ENCODE measurements at places on chromosomes 2 and 18.

GRCh38 chr2:238256594-238257104 lies 16.8 kb upstream of the HES6 start:
- DNase-seq, result peak; percentile 91

GRCh38 chr18:41353777-41354528 lies 601.1 kb upstream of the PIK3C3 start:
- DNase-seq, result peak; percentile 76

DNA sequence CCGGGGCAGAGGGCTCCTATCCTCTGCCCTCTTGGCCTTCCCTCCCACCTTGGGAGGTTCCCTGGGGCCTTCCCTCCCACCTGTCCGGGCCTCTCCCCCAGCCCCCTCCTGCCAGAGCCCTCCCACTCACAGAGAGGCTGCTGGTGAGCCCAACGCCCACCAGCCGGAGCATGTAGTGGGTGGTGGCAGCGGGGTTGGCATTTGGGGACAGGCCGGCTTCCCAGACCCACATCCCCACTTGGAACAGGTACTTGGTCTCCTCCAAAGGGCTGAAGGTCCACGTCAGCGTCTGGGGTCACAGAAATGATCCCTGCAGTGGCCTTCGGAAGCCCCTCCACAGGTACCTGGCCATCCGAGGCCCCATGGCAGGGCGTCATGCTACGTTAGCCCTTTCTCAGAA lies 19.3 kb downstream of the CFAP65 start:
- DNase-seq, result no peak

DNA sequence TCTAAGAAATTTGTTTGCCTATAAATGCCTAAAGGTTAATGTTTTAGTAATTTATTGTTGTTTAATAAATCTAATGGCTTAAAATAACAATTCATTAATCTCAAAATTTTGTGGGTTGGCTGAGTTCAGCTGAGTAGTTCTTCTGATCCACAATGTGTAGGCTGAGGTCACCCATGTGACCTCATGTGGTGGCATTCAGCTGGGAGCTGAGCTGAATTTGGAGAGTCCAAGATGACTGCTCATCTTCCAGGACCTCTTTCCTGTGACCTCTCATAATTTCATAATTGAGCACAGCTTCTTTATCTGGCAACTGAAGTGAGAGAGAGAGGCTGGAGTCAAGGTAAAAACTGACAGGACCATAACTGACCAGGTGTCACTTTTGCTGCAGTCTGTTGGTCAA lies 132.4 kb downstream of the TXNL1 start:
- no peak for DNase-seq

DNA sequence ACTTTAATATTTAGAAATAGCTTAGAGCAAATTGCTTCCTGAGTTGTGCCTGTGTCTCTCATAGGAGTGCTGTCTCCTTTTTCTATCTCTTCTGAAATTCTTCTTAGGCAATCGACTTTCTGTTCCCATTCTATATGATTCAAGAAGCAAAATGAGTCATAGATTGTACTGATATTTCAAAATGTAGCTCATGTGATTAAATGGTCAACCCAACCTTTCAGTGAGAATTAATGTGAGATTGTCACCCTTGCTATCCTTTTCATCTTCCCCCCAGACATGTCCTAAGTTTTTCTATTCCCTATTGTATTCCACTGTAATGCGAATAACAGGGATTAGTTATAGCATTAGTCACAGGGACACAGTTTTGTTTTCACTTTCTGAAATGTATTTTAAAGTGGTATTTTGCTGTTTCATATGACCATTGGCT lies 413.6 kb downstream of the THSD7B start:
- DNase-seq, result peak; percentile 78

GRCh38 chr2:11781602-11782001 lies 35.2 kb downstream of the LPIN1 start:
- DNase-seq, result no peak

DNA sequence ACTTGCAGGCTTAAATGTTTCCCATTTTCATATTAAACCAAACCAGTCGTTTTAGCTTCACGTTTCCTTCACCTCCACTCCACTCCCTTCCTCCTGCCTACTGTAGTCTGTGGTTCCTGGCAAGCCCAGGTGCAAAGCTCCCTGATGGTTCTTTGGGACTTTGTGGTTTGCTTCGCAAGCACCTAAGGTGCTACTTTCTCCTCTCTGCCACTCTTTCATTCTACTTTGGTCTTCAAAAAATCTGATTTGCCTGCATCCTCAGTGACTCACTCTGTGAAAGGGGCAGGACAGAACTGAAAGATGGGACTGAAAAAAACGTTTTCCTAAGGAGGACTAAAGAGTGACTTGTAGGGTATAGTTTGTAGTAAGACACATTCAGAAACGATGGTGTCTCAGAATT lies 228.4 kb downstream of the CYRIA start:
- no peak for DNase-seq

GRCh38 chr2:236990552-236990951 lies 95.1 kb upstream of the COPS8 start:
- no peak for DNase-seq

GRCh38 chr18:62844850-62845643 lies 129.7 kb downstream of the PHLPP1 start:
- no peak for DNase-seq

- DNase-seq, result no peak
These were observed 376.6 kb downstream of the NBAS start for GRCh38 chr2:15184491-15184890.

DNA sequence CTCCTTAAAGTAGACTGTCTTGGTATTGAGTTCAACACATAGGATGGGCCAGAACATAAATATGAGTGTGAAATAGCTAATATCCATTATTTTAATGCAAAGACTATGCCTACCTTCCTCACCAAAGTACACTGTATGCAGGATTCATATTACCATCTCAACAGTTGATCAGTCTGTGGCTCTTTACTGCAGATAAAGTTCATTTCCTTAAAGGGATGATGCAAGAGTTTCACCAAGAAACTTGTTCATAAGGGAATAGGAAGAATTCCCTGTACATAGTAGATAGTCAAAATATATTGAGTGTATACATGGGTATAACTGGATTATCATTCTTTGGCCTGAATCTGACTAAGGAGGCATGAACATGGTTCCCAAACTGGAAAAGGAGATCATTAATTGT lies 35.0 kb downstream of the MARS2 start:
- no peak for DNase-seq

GRCh38 chr2:100321866-100322820 lies at the start of gene LONRF2:
Gene LONRF2, minus strand, starts transcription at chr2:100322501. Its CDS starts 408 bp downstream, at chr2:100322093.
- DNase-seq, result peak; percentile 68

DNA sequence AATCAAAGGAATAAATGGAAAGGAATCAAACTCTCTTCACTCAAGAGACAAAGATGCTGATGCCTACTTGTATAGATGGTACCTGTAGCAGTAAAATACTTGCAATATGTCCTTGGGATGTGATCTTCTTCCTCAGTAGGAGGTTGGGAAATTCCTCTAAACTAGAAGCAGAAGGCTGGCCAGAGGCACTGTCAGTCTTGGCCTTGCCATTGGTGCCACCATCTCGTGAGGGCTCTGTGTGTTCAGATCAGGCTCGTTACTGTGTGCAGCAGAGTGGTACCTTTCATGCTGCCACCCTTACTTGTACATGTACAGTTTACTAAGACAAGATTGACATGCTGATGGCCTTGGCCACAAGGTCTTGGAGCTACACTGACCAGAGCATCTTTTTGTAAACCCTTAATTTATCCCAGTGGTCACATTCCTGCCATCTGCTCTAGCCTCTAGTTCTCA lies 169.0 kb downstream of the MYCN start:
- no peak for DNase-seq

All from HAP-1 (cell line).